ENCODE measurements at places on chromosomes 5 and 9. TPM values are rescaled to one million over a fixed set of nuclear protein-coding genes. Genes with fewer than 3 reads are reported as not detected.

- DNase-seq: peak; percentile 60
Measured at GRCh38 chr5:6712142-6712576, 1.1 kb upstream of the TENT4A start.

GRCh38 chr5:130964231-130965202 is 200.5 kb downstream of the HINT1 start:
- DNase-seq: no peak

Gene FOXD4L5
- 0.26 TPM for total RNA-seq

DNA sequence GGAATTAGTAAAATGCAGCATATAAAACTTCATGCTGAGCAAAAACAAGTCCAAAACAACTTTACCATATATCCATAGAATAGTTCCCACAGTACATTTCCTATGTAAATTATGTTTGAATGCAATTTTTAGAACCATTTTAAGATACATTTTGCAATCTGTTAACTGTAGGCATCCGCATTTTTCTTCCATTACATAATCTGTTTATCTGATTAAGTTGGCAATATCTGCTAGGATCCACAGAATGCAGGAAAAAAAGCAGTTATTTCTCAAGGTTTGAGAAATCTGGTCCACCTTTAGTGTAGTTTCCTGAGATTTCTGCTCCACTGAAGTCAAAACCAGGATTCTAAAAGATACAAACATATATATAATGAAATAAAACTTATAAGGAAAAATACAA is 6.2 kb downstream of the NUDCD2 start:
- no peak for DNase-seq

- no peak for DNase-seq
Measured at GRCh38 chr5:125251703-125252102, 505.3 kb upstream of the ZNF608 start.

Gene CLTB
- total RNA-seq: 38.1 TPM

DNA sequence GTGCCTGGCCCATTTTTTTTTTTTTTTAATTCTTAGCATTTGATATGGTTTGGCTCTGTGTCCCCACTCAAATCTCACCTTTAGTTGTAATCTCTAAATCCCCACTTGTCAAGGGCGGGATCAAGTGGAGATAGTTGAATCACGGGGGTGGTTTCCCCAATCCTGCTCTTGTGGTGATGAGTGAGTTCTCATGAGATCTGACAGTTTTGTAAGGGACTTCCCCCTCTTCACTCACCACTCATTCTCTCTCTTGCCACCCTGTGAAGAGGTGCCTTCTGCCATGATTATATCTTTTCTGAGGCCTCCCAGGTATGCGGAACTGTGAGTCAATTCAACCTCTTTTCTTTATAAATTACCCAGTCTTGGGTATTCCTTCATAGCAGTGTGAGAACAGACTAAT is 27.2 kb downstream of the NDUFAF2 start:
- DNase-seq: peak; percentile 56

- no peak for DNase-seq
Measured at GRCh38 chr9:1077616-1078015, 27.5 kb downstream of the DMRT2 start.

DNA sequence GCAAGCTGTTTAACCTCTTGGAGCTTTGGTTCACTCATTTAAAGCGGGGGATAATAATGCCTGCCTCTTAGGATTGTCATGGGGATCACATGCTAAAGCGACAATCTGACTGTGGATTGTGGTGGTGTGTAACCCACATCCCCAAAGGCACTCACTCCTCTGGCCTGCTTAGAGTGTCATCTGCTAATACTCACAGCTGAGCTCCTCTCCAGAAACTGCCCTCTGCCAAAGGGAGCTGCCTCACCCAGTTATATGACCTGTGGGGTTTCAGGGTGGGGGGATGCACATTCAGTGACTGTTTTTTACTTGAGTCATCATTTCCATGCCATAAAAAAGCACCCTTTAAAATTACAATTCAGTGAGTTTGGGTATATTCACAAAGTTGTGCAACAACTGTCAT is 110.0 kb upstream of the SPOCK1 start:
- no peak for DNase-seq

Gene GABRA1
- not detected for total RNA-seq

- DNase-seq: no peak
Measured at GRCh38 chr5:15421921-15422412, 78.0 kb upstream of the FBXL7 start.

Gene OSMR
- total RNA-seq: 0.10 TPM

GRCh38 chr5:148899993-148900392 is 73.6 kb downstream of the ADRB2 start:
- DNase-seq: no peak

GRCh38 chr9:34994900-34995669 is 5.5 kb downstream of the DNAJB5 start:
- no peak for DNase-seq

DNA sequence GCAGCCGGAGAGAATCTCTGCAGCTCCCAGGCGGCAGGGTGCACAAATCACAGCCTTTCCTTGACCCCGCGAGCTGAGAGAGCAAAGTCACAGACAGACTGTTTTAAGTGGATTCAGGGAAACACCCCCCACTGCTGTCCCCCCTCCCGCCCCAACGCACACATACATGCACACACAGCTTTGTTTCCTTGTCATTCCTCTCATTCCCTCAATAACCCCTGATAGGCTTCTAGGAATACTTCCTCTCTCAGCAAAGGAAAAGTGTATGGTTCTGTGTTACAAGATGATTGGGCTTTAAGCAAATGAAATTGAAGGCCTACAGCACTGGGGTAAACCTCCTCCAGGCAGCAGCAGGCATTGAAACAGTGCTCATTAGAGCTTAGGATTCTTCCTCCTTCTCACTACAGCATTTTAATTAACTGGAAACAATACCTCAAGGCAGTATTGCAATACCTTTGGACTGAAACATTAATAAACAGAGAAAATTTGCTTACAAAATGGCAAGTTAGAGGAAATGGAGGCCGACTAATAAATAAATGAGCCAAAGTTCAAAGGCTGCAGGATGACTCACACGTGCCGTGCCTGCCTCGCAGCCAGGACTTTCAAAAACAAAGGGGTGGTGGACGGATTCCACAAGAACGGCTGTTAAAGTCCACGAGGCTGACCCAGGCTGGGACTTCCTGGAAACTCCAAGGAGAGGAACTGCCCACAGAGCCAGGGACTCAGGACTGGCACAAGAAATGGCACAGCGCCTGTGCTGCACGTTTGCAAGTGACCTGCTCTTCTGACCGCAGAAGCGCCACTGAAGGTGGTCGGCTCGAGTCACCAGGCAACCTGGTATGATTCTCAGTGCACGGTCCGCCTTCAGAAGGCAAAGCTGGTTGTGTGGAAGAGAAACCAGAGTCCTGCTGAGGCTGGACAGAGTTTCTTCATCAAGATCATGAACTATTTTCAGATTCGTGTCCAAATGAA is 236.2 kb downstream of the SYK start:
- no peak for DNase-seq

DNA sequence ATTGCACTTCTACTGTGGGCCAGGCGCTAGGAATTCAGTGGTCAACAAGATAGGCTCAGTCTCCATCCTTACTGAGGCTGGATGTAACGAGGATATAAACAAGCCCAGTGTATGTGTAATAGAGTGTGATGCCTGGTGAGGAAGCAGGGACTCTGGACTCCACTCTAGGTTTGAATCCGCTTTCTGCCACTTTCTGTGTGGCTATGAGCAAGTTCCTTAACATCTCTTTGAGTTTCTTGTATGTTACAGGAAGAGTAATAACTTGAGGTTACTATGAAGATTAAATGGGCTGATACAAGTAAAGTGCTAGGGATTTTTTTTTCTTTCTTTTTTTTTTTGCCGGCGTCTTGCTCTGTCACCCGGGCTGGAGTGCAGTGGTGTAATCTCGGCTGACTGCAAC is 12.4 kb downstream of the DOCK2 start:
- DNase-seq: peak; percentile 46

Gene PALM2AKAP2
- total RNA-seq: 0.30 TPM
